GM10248 (cell line): ENCODE measurements at places on chromosomes 7 and 10.

GRCh38 chr7:1083729-1084657 lies 3.9 kb upstream of the GPER1 start:
- no peak for DNase-seq

DNA sequence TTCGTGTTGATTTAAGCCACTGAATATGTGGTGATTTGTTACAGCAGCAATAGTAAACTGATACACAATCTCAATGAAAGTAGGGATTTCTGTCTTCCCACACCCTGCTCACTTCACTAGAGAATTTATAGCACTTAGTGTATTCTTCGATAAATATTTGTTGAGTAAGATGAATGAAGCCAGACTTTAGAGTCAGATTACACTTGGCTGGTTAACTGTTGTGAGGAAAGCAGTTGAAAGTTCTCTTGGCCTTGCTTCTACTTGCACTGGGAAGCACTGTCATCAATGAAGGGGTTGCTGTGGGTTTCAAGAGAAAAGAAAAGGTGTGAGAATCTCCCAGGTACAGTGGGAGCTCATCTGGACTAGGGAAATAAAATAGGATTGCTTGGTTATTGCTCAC lies 82.1 kb upstream of the IGFBP3 start:
- no peak for DNase-seq

DNA sequence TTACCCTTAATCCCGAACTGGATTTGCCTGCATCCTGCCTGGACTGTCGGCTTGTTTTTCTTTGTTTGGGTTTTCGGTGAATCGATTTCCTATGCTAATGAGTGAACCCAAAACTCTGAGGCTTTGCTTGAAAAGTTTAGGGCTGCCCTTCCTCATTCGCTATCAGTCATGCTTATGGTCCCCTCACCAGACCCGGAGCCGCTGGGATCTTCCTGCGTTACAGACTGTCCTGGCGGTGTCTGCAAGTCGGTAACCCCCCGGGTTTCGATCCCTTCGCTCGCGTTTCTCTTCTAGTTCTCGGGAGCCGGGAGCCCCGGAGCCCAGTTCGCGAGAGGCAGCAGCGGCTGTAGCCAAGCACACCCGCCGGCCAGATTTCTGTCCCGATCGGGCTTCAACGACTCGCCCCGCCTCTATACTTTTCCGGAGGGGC lies 2.2 kb downstream of the EMX2 start:
- DNase-seq = no peak

DNA sequence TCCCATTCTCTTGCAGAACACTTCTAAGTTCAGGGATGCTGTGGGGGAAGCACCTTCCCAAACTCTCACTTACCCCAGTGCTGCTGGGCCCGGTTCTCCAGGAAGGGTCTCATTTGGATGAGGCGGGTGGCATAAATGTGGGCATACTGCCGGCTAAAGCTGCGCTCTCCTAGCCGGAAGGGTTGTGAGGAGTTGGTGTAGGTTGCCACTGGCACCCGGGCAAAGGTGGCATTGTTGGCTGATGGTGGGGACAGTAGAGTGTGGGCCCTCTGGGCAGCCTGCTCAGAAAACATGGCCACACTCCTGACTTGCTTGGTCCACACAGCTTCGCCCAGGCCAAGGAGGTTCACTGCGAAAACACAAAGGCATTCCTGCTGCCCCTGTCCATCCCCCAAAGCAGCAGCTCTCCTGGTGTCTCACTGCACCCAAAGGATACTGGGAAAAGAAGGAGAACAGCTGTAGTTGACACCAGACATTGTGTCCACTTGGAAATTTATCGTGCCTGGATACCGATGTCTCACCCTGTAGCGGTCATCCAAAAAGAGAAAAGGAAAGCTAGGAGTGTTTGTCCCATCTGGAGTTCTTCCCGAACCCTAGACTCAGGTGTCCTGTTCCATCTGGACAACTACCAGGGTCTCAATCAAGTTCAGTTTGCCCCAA lies 1.5 kb downstream of the POLD2 start:
- no peak for DNase-seq

- DNase-seq = peak; percentile 87
Observed at GRCh38 chr7:143884969-143885559, 16.9 kb downstream of the TCAF1 start.

DNA sequence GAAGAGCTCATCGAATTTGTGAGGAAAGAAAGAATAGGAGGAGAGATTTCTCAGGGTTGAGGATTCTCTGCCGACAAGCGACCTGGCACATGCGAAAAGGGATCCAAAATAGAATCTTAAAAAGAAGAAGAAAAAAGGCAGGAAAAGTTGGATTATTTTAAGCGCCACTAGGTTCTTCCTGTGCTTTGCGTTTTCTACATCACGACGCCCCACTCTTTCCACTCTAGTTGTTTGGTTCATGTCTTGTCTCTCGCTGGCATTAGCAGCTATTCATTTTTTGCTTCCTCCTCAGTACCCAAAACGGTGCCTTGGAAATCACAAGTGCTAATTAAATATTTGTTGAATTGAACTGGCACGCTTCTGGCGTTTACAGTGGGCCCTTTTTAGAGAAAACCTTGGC lies 674 bp upstream of the FRA10AC1 start:
- no peak for DNase-seq

DNA sequence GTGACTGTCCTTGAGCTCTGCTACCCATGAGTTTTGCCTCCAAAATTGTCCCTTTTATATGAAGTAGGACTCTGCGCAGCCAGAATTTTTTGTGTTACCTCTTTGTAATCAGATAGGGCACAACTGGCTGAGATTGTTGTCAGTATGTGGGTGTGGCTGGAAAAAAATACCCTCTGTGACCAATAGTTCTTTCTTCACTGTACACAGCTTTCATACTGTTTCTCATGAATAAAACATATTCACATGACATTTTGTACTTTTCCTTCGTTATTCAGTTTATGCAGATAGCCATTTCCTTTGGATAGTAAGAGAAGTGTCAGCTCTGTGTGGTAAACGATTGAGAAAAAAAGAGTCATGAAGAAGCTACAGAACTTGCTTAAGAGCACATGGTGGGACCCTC lies 49.6 kb upstream of the WNT8B start:
- no peak for DNase-seq

GRCh38 chr7:50335795-50336754 lies 31.6 kb downstream of the IKZF1 start:
- no peak for DNase-seq

DNA sequence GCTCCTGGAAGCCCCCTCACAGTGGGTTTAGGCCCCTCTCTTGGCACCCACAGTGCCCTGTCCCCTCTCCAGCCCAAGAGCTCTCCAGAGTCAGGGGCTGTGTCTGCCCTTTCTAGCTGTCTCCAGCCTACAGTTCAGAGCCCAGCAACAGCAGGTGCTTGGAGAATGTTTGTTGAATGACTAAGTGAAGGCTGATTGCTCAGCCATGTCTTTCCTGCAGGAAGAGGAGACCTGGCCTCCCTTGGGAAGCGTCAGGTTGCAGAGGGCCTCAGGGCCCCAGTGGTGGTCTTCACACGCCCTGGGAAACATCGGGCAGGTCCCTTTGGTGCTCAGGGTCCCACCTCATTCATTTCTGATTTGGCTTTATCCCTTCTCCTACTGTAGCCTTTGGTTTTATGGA lies 62.5 kb downstream of the GTF2IRD1 start:
- DNase-seq = no peak

- no peak for DNase-seq
Observed at GRCh38 chr10:43215758-43216455, 51.0 kb downstream of the RASGEF1A start.
